ENCODE measurements at places on chromosomes 4 and X.

- no peak for DNase-seq
Measured at GRCh38 chr4:118765399-118765798, 70.5 kb downstream of the SEC24D start.

DNA sequence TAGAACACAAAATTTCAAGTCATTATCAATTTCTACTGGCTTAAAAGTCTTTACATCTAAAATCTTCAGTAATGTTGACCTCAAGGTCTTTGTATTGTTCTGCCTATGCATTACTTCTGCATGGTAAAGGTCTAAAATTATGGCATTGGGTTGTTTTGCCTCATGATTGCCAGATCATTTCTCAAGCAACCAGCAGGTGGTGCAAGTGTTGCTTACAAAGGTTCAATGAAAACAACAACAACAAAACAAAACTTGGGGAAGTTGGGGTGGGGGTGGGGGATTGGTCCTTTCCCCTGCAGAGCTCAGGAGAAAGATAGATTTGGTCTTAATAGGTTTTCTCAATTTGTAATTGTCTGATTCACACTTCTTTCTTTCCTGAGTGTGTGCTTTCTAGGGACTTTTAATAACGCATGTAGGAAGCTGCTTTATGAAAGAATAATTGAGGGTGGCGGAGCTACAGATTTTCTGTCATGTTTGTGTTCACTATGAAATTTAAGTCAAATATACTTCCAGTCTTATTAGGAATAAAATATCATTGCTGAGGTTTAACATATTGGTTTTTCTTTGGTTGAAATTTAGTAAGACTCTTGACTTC lies 145.1 kb downstream of the COL4A5 start:
- no peak for DNase-seq

DNA sequence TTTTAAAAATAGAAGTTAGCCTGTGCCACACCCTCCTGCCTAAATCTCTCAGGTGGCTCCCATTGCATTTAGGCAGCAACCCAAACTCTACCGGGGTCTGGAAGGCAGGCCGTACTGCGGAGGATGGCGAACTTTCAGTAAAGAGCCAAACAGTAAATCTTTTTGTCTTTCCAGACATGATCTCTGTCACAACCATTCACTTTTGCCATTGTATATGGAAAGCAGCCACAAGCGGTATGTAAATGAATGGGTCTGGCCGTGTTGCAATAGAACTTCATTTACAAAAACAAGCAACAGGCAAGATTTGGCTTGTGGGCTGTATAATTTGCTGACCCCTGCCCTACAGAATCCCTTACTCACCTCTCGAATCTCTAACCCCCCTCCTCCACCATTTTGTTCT lies 3.3 kb downstream of the RADX start:
- DNase-seq, result no peak

GRCh38 chr4:177718514-177718913 lies 276.3 kb upstream of the AGA start:
- no peak for DNase-seq

DNA sequence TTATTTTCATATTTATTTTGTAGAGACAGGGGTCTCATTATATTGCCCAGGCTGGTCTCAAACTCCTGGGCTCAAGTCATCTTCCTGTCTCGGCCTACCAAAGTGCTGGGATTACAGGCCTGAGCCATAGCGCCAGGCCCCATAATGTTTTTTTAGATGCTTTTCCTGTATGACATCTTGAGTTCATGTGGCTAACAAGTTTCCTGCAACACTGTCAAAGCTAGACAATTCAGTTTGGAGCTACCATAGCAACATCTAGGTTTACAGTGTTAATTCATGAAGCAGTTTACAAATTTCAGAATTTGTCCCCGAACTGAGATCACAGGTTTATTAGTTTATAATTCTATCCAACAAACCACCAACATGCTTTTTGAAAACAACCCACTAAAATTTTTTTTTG lies 6.4 kb upstream of the IL13RA2 start:
- no peak for DNase-seq

GRCh38 chr4:154366956-154367355 lies 124.6 kb downstream of the DCHS2 start:
- no peak for DNase-seq
